ENCODE measurements at places on chromosomes 5 and 9. TPM values are rescaled to one million over a fixed set of nuclear protein-coding genes. Genes with fewer than 3 reads are reported as not detected.

AFAP1L1 gene
- total RNA-seq, result 4.9 TPM

SLC6A18 gene
- not detected for total RNA-seq

CDKN2AIPNL gene
- 68.1 TPM for total RNA-seq

LECT2 gene
- total RNA-seq, result not detected

Measured in frontal cortex (tissue), 4 donors.